Hematopoietic multipotent progenitor cell (in vitro differentiated cells): ENCODE measurements at places on chromosomes 2 and 18.

DNA sequence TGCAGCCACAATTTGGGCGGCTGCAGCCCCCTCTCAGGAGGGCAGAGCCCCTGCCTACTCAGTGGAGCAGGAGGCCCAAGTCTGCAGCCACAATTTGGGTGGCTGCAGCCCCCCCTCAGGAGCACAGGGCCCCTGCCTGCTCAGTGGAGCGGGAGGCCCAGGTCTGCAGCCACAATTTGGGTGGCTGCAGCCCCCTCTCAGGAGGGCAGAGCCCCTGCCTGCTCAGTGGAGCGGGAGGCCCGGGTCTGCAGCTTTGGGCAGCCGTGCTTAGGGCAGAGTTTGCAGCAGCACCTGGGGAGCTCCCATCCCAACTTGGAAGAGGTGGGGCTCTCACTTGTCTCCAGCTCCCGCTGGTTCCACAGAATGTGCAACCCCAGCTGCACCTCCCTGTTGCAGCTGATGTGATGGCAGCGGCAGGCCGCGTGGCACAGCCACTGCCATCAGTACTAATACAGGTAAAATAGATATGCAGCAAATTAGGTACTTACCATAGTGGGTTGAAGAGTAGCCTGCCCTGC is 99.4 kb downstream of the TWIST2 start:
- no peak for DNase-seq

DNA sequence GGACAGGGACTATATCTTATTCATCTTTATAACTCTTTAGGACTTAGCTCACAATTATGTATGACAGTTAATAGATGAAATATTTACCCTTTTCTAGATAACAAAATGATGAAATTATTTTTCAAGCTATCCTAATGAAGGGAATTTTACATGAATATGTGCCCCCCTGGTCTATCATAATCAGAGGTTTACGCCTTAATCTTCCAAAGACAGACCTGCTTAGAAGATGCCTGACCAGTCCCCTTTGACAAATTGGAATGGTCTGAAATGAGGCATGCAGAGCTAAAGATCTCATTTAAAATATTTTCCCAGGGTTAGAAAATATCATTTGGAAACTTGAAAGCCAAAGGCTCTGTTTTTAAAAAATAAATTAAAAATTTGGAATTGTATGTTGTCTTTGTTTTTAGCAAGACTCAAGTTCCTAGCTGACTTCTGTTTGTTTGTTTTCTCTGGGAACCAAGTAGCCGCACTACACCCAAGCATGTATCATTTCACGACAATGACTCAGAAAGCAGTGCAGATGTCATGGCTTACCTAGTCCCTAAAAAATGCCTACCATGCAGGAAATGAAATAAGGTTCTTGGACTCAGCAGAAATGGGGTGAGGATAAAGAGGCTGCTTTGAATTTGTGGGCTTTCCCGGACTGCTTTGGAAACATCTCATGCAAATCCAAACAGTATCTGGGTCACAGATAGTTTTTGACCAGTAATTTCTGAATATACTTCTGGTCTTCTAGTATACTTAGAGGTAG is 162.1 kb downstream of the ZEB2 start:
- DNase-seq, result no peak

DNA sequence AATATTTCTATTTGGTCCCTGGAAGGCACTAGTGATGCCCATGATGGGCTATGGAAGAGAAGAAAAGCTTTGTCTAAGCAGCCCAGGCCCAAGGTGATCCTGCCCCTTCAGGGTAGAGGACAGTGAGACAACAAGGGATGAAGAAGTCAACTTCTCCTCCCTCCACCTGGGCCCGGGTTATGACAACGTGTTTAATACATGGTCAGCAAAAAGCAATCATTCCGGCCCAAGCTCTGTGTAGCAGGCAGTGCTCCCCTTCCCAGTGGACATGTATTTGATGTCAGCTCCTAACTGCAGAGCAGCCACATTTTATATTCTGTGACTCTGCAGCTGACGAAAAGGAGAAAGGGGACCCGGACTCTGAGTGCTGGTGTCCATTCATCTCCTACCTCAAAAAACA is 67.2 kb upstream of the MFF start:
- DNase-seq, result no peak

DNA sequence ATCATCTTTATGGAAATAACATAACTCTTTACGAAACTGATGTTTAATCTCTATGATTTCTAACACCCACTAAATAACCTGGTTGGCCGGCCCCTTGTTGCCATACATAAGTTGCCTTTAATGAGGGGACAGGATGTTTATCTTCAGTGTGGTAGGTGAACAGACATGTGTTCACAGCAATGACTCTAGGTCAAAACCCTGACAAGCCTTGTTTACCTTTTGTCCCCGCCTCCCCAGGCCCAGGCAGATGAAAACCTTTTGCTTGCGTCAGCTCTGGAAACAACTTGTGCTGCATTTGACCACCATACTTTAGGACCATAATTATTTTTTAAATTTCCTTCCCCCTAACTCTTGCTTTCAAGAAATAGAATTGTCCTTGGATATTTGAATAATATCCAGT is 2.9 kb upstream of the DSG4 start:
- no peak for DNase-seq

- no peak for DNase-seq
Observed at GRCh38 chr2:237542001-237542704, 24.2 kb upstream of the PRLH start.

GRCh38 chr2:231682603-231683291 is 25.6 kb upstream of the PTMA start:
- no peak for DNase-seq

DNA sequence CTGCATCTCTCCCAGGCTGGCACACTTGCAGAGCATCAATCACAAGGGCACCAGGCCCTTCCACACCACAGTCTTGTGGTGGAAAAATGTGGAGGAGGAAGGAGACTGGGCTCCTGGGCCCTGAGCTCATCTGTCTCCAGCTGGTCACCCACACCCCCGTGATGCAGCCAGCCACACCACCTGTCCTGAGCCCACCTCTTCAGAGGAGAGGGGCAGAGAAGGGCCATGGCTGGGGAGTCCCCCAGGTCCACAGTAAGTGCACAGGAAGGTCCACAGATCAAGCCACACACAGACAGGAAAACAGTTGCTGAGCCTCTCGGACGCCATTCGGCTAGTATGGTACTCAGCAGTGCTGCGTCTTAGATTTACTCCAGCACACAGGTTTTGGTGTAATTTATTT is 203.5 kb upstream of the SALL3 start:
- DNase-seq, result no peak
